Astrocyte of the cerebellum (primary cell): ENCODE measurements at places on chromosomes 16 and 17.
A peak's percentile ranks its signal among the peaks of the same experiment; 100 is the strongest.

GRCh38 chr17:75764417-75764710 lies 628 bp downstream of the GALK1 start:
- no peak for DNase-seq

DNA sequence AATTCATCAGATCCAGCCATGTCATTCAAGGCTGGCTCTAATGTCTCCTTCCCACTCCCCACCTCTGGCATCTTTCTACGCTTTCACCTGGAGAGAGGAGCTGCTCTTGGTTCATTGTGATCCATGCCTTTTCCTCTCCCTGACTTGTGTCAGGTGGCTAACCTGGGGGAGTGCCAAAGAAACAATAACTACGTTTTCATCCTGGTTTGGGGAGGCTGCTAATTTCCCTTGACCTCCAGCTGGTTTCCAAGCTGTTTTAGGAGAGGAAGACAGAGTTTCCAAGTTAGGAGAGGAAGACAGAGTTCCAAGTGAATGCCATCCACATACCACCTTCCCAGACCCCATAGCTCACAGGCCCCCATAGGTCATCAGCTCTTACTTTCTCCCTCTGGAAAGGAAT lies 40.0 kb upstream of the HLF start:
- no peak for DNase-seq

- no peak for DNase-seq
These were observed 216.9 kb upstream of the CHMP6 start for GRCh38 chr17:80774643-80775281.

DNA sequence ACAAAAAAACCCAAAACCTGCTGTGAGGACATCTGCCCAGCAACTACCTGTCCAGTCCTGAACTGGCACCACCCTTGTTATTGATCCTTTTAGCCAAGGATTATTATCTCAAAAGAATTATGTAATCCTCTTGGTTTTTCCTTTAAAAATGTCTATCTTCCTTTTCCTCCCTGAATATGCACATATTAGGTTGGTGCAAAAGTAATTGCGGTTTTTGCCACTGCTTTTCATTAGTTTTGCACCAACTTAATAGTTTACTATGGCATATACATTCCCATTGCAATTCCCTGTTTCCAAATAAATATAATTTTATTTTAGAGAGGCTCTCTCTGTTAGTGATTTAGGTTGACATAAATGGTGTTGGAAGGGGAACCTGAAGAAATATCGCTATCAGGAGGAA lies 51.3 kb downstream of the MPHOSPH6 start:
- no peak for DNase-seq

DNA sequence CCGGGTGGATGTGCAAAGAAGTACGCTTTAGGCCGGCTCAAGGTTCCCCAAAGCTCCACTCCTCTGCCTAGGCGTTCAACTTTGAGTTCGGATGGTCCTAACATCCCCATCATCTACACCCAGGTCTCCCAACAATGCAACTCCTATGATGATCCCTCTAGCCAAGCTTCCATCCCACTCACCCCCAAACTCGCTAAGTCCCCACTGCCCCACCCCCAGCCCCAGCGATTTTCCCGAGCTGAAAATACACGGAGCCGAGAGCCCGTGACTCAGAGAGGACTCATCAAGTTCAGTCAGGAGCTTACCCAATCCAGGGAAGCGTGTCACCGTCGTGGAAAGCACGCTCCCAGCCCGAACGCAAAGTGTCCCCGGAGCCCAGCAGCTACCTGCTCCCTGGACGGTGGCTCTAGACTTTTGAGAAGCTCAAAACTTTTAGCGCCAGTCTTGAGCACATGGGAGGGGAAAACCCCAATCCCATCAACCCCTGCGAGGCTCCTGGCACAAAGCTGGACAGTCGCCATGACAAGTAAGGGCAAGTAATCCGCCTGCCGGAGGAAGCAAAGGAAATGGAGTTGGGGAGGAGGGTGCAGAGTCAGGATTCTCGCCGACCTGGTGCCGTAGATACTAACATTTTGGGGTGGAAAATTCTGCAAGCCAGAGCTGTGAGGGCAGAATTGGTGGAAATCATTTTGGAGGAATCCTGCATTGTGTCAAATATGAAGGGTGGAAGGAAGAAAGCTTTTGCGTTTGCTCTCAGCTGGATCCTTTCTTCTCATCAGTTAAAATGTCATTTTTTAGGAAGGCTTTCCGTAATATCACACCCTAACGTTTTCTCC lies at the start of gene TP53:
Gene TP53 (minus strand): TSS at position 419 of the 836 bp plus-strand sequence. CDS start 10,896 bp downstream, outside the sequence.
- peak; percentile 81 for DNase-seq

DNA sequence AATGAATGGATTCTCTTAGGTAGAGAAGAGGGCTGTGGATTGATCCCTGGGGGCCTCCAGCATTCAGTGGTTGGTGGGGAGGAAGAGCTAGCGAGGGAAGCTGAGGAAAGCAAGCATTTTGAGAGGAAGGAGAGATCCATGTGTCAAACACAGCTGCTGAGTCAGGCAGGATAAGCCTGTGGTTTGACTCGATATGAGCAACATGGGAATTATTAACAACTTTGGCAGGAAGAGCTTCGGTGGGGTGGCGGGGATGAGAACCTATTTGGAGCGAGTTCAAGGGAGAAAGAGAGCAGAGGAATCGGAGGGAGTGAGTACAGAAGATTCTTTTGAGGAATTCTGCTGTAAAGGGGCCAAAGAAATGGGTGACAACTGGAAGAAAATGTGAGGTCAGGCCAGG lies 59.5 kb upstream of the CDC42EP4 start:
- DNase-seq, result peak; percentile 73

DNA sequence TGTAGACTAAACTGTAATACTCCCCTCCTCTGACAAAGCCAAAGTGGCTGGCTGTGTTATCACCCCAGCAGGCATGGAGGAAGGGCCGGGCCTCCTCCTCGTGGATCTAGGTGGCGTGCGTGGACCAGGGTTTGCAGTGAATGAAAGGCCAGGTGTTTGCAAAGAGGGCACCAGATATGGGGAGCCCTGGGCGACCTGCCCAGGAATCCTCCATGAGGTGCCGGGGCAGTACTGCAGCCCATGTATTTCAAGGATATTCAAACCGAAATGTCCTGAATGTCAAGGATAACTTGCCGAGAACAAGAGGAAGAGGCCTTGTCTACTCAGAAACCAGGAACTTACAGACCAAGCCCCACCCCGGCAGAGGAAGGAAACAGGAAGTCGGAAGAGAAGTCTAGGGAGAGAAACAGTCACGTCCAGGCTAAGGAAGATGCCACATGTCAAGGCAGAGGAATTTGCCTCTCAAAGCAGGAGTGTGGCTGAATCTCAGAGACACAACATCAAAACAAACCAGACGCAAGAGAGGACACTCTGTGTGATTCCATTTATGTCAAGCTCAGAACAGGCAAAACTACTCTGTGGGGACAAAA lies 13.7 kb upstream of the OSGIN1 start:
- no peak for DNase-seq

DNA sequence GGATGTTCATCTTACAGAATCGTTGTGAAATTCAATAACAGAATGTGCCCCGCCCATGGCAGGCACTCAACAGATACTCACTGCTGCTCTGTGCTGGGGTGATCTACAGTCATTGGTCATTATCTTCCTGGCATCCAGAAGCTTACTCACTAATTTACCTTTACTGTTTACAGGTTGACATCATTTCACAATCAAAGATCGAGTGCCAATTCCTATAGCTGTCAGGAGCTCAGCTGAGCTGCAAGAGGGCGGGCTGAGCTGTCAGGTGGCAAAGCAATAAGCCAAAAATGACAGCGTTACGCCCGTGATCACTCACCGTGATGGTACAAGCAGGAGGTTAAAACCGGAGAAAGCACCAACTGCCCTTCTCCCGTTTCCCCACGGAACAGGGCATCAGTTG lies 51.2 kb downstream of the LITAF start:
- DNase-seq, result no peak

GRCh38 chr16:30521873-30522641 lies 4.3 kb downstream of the ZNF768 start:
- DNase-seq, result no peak

DNA sequence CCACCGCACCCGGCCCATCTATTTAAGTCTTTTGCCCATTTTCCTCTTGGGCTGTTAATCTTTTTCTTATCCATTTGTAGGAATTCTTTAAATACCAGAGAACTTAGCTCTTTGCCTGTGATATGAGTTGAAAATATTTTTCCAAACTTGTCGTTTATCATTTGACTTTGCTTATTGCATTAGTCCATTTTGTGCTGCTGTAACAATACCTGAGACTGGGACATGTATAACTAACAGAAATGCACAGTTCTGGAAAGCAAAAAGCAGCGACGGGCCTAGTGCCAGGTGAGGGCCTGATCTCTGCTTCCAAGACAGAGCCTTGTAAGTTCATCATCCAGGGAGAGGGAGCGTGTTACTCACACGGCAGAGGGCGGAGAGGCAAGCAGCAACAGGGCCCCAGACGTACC lies 25.6 kb upstream of the BHLHA9 start:
- DNase-seq, result no peak

DNA sequence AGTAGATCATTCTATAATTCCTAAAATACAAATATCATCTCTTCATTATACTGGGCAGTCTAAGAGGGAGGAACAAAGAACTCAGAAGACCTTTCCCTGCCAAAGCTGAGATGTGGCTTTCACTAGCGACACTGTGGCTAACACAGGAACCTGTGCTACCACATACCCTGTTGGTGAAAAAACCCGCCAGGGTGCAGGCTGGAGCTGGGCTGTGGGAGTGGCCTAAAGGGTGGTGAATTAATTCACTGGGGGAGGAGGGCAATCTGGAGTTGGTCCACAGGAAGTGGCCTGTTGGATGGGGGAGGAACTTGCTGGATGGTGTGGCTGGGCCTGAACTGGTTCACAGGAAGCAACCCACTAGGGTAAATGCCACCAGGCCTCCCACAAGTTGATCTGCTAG lies 7.4 kb downstream of the ZNF594 start:
- no peak for DNase-seq

DNA sequence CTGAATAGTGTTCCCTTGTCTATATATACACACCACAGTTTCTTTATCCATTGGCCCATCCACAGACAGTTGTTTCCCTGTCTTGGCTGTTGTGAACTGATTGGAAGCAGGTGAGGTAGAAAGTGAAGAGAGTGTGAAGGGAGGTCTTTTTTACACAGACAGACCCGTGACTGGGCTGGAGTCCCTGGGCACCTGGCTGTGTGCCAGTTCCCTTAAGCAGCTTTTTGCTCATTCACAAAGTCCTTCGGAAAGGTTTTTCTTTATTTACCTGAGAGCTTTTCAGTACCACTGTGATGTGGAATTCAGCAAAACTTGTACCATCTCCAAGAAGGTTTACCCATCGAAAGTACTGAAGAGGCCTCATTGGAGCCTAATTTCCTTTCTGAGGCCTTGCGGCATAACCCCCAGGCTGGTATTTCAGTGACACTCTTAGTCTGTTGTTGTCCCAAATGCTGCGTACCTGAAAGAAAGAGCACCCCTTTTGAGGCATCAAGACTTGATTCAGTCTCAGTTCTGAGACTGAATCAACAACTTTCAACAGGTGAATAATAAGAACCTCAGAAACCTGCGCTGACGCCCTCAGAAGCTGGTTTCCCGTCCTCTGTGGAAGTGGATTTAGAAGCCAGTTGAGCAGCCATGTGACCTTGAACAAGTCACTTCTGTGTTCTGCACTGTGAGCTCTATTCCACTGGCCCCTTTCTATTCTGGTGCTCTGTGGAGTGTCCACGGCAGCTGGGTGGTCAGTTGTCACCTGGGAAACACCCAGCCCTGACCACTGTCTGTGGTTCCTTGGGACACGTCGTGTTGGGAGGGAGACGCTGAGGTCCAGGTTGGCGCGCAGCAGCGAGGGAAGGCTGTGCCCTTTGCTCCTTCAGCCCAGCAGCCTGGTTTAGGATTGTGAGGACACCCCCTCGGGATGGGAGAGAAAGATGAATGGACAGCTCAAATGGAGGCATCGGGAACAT lies 53.9 kb upstream of the CRISPLD2 start:
- DNase-seq, result no peak

- no peak for DNase-seq
These were observed 8.8 kb downstream of the NFATC3 start for GRCh38 chr16:68093816-68094613.

- no peak for DNase-seq
These were observed 30.9 kb downstream of the ZNF778 start for GRCh38 chr16:89248196-89248982.

DNA sequence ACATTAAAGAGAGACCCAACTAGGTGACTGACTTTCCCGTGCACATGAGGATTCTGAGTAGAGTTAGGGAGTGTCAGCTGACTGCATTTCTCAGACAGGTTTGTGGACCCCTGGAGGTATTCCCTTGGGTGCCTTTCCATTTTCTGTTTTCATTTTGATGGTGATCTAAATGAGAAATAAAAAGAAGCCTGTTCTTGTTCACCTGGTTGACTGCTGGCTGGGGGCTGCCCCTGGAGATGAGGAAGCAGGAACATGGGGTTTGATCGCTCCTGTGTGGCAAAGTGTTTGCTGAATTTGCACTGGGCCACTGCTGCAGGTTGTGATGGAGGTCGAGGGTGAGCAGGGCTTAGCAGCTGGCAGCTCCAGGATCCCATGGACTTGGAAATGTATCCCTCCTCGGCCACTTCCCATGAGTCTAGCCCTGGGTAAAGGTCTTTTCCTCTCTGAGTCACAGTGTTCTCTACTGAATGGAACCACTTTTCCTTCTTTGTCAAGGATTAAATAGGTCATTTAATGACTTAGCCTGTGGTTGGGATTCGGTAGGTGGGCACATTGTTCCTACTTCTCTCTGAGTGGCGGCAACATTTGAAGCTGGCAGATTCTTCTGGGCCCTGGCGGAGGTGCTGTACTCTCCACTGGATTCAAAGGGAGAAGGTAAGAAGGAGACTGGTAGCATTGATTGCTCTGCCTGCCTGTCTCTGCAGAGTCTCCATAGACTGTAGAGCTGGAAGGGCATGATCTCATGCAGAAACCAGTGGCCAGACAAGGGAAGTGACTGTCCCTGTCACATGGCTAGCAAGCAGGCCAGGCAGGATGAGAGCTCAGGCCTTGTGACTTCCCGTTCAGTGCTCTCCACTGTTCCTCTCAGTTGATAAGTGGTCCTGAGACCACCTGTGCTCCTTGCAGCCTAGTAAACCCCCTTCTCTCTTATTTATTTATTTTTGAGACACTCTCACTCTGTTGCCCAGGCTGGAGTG lies 17.9 kb downstream of the SNX29 start:
- no peak for DNase-seq

GRCh38 chr17:62780269-62780668 lies 27.8 kb downstream of the MARCHF10 start:
- DNase-seq, result no peak

DNA sequence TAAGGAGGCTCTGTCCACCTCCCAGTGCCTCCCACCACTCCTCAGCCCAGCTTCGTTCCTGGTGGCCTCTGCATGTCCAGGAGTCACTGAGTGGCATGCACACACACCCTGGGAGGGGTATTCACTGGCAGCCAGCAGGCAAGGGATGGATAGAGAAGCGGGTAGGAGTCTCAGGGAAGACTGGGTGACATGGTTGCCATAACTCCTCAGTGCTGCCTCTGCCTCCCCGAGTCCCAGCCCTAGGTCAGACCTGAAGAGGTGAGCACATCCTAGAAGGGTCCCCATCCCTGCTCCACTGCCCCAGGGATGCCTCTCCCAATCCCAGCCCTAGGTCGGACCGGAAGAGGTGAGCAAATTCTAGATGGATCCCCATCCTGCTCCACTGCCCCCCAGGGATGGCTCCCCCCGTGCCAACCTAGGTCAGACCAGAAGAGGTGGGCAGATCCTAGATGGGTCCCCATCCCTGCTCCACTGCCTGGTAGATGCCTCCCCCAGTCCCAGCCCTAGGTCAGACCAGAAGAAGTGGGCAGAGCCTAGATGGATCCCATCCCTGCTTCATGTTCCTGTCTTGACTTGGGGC lies 197.0 kb downstream of the IRF8 start:
- no peak for DNase-seq

- DNase-seq, result peak; percentile 37
These were observed 6.7 kb downstream of the CAMTA2 start for GRCh38 chr17:4980644-4981216.

- peak; percentile 97 for DNase-seq
These were observed 36.8 kb downstream of the CHD9 start for GRCh38 chr16:53091466-53092211.

GRCh38 chr17:31387438-31387837 lies 4.0 kb upstream of the RAB11FIP4 start:
- DNase-seq, result no peak
